ENCODE measurements at places on chromosomes 12 and 14.

DNA sequence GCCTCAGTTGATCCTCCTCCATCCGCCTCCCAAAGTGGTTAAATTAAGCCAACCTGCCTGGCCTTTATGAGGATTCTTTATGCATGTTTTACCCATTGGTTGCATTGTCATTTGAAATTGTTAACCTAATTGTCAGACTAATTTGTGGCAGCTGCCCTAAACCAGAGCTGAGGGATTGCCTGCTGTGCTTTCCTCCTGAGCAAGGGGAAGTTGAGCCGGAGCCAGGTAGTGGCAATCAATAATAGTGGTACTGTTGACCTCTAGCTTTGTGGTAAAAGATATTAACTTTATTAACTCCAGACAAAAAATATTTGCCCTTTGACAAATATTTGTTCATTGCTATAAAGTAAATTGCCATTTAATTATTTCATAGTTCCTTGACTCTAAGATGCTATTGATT is 5.6 kb upstream of the HEBP1 start:
- no peak for DNase-seq

GRCh38 chr14:51620056-51620455 is 31.7 kb upstream of the FRMD6 start:
- no peak for DNase-seq

- no peak for DNase-seq
Observed at GRCh38 chr12:98893126-98893674, 248.1 kb downstream of the APAF1 start.

DNA sequence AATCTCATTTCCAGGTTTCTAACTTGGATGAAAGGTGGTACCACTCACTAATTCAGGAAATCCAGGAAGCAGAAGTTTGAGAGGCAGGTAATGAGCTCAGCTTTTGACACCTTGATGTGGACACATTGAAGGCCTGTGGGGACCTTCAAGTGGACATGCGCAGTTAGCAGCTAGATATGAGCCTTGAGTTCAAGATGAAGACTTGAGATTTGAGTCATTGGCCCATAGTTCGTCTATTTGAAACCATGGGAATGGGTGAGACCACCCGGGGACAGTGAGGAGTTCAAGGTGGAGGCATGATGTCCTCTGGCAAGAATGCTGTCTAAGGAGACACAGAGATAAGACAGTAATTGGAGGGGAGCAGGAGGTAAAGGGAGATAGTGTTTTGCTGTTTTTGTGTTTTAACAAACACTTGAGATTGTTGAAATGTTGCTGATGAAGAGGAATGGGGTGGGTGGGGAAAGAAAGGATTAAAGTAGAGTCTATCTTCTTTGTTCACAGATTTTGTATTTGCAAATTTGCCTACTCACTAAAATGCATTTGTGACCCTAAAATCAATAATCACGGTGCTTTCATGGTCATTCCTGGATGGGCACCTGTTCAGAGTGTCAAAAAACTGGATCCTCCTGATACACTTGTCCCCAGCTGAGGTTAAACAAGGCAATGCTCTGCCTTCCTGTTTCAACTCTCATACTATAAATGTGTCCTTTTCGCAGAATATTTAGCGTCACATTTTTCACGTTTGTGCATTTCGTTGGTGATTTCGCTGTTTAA is 69.5 kb upstream of the PLXNC1 start:
- DNase-seq: no peak

DNA sequence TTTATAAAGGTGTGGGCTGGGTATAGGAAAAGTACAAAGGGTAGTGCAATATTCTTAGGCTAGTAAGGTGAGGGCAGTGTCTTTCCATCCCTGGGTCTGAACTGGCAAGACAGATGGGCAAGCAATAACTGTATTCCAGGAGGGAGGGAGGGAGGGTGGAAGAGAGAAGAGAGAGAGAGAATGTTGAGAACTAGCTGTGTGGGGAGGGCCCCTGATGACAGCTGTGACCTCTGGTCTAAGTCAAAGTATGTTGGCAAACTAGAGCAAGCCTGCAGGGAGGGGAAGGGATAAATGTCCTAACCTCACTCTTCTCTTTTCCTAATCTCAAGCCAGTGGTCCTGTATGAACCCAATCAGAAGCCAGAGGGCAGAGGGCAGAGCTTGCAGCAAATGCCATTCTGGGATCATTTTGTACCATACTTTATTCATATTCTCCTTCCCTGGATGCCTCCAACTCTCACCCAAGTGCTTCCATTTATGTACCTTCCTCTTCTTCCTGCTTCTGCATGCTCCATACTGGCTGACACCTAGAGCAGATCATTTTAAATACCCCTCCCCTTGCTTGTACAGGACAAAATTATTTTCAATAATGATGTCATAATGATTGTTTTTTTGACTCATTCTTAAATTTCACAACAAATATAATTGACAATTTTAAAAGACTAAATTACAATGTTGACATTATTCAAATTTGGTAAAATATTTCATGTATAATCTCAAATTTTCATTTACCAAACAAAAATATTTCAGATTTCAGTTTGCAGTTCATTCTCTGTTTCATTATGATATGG is 75.9 kb downstream of the AKAP6 start:
- DNase-seq: no peak

DNA sequence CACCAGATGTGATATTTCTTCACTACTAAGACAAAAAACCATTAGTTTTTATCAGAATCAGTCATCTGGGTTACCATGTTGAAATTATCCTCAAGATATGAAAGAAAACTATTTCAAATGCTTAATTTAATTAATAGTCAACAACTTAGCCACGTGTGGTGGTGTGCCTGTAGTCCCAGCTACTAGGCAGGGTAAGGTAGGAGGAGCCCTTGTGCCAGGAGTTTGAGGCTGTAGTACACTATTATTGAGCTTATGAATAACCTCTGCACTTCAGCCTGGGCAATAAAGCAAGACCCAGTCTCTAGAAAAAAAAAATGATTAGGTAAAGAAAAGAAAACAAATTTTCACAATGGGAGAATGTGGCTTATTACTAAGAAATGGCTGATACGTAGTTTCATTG is 33.4 kb downstream of the MRPL42 start:
- DNase-seq: no peak

GRCh38 chr14:21521501-21521900 is 4.6 kb downstream of the SALL2 start:
- no peak for DNase-seq

GRCh38 chr12:47223031-47223847 is 143.5 kb upstream of the AMIGO2 start:
- no peak for DNase-seq

Measured in AG09319 (cell line).